Stimulated activated CD4-positive, alpha-beta T cell treated with anti-CD3 and anti-CD28 coated beads, Interleukin-4, amount 100 ng/mL, for 24 hours (primary cell): ENCODE measurements at places on chromosomes 5 and 9.

DNA sequence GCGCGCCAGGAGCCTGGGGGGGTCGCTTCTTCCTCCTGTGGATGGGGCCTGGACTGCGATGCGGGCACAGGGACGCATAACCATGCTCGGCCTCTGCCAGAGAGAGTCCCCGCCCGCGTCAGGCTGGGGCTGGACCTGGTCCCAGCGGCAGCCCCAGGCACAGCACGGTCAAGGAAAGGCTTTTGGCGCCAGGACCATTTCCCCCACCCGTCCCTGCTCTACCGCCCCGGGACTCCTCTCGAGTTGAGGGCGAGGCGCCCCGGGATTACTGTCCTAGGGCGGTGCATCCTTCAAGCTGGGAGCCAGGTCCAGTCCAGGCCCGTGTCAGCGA is 341 bp downstream of the MXD3 start:
- no peak for DNase-seq

GRCh38 chr5:67465537-67466207 is 269.1 kb upstream of the CD180 start:
- no peak for DNase-seq

- DNase-seq: no peak
Observed at GRCh38 chr9:69260161-69260560, 64.9 kb upstream of the ENTREP1 start.

DNA sequence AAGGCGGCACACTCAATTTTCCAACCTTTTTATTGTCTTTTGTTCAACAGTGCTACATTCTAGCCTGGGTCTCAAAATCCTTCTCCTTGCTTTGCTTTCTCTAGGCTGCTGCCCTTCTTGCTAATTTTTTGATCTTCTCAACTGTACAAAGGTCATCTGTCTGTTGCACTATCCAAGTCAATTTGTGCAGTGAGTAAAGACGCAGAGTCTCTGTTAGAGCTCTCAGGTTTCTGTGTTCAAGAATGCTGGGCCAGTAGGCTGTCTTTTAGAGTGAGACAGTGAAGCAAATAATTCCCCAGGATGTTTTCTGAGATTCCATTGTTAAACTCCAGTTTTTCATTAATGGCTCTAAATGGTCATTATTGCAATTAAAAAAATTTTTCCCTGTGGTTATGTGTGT is 255.7 kb upstream of the ACTBL2 start:
- DNase-seq: no peak

- no peak for DNase-seq
Observed at GRCh38 chr9:106885451-106885850, 22.5 kb downstream of the ZNF462 start.

- no peak for DNase-seq
Observed at GRCh38 chr9:123957731-123958130, 27.8 kb upstream of the DENND1A start.

DNA sequence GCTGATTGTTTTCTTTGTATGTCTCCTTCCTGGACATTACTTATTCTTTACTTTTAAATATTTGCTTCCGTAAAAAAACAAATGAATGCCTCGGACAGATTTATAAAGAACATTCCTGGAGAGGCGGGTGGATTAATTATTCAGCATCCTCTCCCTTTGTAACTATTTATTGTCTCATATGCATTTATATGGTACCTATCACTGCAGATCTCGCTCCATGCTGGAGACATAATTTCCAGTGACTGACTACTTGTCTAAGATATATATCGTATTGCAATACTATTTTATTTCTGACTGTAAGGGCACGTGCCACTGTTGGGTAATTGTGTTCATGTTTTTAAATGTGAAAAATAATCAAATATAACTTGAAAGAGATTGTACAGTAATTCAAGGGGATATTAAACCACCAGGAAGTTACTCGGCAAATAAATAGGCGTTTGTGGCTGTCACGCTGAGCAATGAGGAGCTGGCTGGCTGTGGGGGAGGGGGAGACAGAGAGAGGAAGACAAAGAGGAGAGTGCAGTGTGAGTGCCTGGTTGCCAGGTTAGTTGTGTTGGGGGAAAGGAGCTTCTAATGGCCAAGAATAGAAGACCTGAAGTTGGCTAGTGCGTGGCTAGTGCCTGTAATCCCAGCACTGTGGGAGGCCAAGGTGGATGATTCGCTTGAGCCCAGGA is 131.8 kb upstream of the GABRP start:
- DNase-seq: no peak

GRCh38 chr9:79396168-79396567 is 175.6 kb upstream of the TLE4 start:
- no peak for DNase-seq

GRCh38 chr5:166505544-166505943 is 1785.9 kb upstream of the WWC1 start:
- no peak for DNase-seq
